ENCODE measurements at places on chromosomes 6 and 20.
A peak's percentile ranks its signal among the peaks of the same experiment; 100 is the strongest.

DNA sequence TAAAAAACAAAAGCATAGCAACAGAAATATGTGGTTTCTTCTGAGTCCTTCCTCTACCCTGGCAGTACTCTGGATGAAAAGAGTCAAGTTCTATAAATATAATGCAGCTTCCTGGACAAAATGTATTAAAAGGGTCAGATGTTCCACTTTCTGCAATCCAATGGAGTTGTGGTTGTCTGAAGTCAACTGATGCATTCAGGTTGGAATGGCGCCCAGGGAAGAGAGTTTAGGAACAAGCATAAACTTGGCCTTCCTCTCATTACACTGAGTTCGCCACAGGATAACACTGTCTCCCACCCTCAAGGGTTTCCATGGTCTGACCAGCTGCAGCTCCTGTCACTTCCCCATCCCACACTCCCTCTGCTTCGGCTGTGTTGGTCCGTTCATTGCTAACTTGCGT is 66.4 kb downstream of the PLEKHG1 start:
- no peak for DNase-seq

DNA sequence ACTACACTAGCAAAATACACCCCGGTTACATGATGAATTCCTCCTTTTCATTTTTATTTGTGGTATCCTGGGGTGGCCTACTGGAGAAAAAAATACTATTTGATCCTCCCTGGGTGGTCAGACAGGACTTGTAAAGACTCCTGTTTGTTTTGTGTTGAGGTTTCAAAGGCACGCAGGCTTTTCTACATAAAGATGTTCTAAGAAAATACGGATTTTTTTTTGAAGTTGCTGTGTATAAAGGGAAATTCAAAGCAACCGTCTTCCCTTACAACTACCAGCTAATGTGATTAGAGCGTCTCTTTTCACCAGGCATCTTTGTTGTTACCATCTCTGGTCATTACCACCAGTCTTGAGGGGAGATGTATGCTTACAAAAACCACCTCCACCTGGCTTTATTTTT is 187.1 kb downstream of the SOX4 start:
- DNase-seq: no peak

- peak; percentile 60 for DNase-seq
Observed at GRCh38 chr20:13231031-13231752, 10.1 kb downstream of the ISM1 start.

DNA sequence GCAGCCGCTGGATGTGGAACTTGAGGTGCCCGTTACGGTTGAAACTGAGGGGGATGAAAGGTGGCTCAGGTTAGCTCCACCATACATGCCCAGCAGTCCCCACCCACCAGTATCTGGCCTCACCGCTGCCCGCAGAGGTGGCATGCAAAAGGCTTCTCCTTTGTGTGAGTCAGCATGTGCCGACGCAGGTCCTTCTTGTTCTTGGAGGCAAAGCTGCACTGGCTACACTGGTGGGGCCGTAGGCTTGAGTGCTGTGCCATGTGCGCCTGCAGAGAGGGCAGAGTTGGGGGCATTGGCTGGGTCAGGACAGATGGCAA is 15.8 kb downstream of the PCIF1 start:
- DNase-seq: no peak

GRCh38 chr20:53985150-53985518 is 85.3 kb downstream of the BCAS1 start:
- DNase-seq: no peak

GRCh38 chr6:76792394-76792793 is 670.9 kb downstream of the HTR1B start:
- DNase-seq: no peak

- no peak for DNase-seq
Observed at GRCh38 chr6:89613790-89614189, 24.8 kb downstream of the LYRM2 start.

Data from DMS153 (cell line).